ENCODE measurements at places on chromosomes 4 and X.
A peak's percentile ranks its signal among the peaks of the same experiment; 100 is the strongest.

DNA sequence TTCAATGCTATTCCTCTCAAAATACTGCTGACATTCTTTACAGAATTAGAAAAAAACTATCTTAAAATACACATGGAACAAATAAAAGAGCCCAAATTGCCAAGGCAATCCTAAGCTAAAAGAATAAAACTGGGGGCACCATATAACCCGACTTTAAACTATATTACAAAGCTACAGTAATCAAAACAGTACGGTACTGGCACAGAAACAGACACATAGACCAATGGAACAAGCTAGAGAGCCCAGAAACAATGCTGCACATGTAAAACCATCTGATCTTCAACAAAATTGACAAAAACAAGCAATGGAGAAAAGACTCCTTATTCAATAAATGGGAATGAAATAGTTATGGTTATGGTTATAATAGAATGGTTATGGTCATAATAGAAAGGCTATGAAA is 482.6 kb downstream of the IDS start:
- no peak for DNase-seq

DNA sequence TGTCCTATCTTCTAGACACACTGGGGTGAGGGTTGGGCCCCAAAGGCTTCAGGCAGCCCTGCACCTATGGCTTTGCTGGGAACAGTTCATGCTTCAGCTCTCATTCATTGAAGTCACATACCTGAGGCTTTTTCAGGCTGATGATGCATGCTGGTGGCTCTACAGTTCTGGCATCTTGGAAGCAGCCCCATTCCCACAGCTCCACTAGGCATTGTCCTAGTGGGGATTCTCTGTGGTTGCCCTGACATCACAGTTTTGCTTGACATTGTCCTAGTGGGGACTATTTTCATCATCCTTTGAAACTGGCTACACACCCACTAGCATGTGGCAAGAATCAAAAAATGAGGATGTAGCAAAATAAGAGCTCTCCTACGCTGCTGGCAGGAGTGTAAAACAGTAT is 37.7 kb upstream of the C4orf17 start:
- no peak for DNase-seq

GRCh38 chr4:107862658-107863057 is 37.9 kb downstream of the SGMS2 start:
- DNase-seq, result peak; percentile 2

GRCh38 chrX:115330498-115331168 is 41.1 kb downstream of the LUZP4 start:
- DNase-seq, result no peak

DNA sequence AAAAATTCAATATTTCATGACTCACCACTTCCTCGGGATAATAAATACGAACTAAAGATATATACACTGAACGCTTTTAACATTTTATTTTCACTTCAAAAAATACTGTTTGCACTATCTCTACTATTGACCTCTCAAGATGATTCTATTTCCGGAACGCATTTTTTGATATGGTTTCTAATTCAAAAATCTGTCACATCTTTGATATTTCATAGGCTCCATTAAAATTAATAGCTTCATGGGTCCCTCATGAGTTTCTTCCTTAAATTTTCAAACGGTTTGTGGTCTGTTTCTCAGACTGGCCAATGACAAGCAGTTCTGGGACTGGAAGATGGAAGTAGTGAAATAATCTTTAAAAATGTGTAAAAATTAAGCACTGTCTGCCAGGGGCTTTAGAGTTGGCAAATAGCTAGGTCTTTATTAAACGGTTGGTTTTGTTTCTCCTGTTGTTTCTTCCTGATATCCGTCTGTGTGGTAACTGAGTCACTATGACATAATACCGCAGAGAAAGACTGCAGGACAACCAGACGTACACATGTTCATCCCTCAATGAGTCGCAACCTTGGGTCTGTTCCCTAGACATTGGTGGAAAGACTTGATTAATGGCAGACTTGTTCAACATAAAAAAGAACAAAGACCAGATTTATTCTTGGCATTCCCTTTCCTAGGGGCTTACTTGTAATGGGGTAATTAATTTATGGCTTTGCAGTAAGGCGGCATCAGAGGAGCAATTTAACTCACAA is 133.8 kb downstream of the PALLD start:
- DNase-seq, result no peak

DNA sequence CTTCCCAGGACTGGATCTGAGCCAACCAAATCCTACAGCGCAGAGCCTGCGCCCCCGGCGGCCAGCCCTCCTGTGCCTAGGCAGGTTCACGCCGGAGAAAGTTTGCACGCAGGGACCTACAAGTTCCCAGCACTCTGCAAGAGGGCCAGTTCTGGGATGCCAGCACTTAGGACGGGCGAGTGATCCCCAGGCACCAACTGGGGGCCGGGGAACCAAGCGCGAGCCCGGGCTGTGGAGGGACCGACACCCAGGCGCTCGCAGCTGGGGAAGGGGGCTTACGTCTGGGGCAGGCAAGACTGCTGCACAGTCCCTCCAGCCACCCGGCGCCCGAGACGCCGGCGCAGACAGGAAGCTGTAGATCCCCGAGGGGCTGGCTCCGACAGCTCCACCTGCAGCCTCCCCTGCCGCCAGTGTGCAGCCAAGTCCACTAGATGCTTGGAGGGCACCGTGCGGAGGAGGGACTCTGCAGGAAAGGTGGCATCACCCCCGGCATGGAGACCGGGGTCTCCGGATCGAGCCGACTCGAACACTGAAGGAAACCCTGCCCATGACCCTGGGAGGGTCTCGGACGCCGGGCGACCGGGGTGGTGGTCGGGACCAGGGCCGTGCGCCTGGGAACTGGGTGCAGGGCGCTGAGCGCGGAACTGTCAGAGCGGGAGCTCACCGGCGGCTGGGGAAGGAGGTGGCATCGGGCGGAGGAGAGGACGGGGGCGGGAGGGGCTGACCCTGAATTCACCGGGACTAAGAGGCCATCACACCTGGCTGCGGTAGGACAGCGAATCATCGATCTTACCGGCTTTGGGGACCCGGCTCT is 566 bp downstream of the CORIN start:
- DNase-seq, result peak; percentile 51

GRCh38 chr4:39078829-39079228 is 16.8 kb downstream of the KLHL5 start:
- no peak for DNase-seq
